NT2/D1 (cell line): ENCODE measurements at places on chromosomes 3 and 15.

DNA sequence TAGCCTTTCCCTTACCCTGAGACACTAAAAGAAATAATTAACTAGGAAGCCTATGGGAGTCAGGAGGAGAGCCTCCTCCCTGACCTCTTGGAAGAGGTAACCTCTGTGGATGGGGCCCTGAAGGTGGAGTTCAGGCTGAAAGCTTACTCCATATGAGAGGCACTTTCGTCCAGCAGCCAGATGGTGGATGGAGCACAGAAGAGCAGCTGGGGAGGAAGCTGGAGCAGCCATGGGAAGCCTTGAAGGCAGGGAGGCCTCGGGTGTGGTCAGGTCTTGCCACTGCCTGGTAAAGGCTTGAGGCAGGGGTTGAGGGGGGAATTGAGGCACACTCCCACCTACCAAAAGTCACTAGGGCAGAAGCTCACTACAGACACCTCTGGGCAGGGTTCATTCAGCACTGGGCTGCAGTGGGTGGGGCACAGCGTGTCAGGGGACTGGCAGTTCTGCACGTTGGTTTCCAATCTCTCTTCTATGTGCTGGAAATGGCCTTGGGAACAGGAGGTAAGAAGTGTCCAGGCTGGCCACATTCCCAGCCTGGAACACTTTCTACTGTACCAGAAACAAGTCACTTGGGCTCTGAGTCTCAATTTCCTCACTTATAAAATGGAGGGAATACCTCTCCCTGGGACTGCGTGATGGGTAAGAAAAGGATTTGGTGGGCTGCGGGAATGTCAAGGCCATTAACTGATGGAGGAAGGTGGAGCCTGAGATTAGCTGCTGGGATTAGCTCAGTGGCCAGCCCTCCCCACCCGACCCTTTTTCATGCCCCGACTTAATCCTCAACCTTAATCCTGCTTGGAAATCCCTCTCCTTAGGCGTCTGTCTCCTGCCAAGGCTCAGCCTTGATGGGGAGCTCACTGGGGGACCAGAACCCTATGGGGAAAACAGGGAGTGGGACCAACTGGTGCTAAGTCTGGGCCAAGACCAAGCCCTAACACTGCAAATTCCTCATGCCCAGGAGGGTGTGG lies 5.4 kb downstream of the PCBP4 start:
- no peak for DNase-seq

DNA sequence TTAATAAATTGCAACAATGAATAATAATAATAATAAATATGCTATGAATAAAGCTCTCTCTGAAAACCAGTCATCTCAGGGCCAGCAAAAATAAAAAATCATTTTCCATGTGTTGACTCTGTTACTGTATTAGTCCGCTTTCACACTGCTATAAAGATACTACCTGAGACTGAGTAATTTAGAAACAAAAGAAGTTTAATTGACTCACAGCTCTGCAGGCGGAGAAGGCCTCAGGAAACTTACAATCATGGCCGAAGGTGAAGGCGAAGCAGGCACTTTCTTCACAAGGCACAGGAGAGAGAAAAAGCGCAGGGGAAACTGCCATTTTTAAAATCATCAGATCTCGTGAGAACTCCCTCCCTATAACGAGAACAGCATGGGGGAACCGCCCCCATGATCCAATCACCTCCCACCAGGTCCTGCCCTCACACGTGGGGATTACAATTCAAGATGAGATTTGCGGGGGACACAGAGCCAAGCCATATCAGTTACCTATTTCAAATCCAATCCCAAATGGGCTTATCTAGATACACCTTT lies 224.1 kb downstream of the IGSF11 start:
- DNase-seq: no peak

GRCh38 chr3:22012471-22012870 lies 261.5 kb upstream of the ZNF385D start:
- no peak for DNase-seq

DNA sequence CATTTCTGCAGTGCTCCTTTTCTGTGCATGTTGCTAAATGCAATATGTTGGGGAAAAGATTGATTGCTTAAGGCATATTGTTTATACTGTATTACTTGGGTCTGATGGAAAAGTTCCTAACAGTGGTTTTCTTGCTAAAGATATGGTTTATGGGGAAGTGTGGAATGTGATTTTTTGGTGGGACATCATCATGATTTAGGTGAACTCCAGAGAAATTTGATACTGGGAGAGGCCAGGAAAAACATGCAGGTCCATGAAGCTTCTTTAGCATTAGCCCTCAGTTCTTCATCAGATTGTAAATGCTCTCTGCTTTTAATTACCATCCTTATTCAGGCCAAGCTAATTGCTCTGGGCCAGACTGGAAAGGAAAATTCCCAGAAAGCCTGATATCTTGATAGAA lies 147.5 kb downstream of the LRTM1 start:
- no peak for DNase-seq

DNA sequence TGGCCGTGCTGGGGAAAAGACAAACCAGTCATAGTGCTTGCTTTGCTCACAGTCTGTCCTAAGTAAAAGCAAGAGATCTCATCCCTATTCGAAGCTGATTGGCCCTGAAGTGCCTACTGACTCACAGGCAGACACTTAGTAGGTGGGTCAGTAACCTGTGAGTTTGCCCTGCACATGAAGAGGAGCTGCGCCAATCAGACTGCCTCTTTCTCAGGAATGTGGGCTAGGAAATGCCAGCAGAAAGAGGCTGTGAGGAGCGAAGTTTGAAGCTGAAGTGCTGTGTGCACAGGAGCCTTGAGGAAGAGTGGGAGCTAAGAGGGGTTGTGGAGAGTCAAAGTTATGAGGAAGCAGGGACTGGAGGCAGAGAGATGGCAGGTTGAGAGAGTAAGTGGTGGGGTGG lies 126.8 kb downstream of the IL20RB start:
- no peak for DNase-seq

DNA sequence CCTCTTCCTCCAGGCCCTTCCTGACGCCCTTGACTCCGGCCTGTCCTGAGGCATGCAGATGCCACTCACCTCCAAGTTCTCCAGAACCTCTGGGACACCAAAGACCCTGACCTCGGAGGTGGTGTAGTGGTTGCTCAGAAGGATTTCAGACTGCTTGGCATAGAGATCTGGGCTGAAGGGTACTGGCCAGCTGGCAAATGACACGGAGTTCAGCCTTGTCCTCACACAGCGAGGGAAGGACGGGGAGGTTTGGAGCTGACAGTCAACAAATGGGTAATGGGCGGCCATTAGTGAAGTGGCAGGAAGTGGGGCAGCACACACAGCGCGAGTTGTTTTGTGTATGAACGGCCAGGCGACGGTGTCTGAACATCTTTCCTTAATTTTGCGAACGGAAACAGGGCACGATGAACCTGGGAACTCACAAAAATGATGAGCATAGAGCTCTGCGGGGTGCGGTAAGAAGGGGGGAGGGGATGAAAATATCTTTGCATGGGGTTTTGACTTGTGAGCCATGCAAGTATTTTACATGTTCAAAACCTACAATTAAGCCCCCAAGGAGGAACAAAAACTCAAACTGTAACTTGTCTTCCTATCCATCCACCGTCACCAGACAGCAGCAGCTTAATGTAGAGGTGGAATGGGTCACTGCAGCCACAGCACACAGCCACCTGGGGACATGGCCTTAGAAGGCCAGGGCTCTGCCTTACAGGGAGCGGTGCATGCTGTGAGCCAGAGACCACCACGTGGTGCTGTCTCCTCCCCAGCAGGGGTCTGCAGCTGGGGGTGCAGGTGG lies 43.6 kb upstream of the RPL32 start:
- no peak for DNase-seq

- DNase-seq: no peak
Observed at GRCh38 chr3:15460891-15461531, 33.6 kb downstream of the EAF1 start.

DNA sequence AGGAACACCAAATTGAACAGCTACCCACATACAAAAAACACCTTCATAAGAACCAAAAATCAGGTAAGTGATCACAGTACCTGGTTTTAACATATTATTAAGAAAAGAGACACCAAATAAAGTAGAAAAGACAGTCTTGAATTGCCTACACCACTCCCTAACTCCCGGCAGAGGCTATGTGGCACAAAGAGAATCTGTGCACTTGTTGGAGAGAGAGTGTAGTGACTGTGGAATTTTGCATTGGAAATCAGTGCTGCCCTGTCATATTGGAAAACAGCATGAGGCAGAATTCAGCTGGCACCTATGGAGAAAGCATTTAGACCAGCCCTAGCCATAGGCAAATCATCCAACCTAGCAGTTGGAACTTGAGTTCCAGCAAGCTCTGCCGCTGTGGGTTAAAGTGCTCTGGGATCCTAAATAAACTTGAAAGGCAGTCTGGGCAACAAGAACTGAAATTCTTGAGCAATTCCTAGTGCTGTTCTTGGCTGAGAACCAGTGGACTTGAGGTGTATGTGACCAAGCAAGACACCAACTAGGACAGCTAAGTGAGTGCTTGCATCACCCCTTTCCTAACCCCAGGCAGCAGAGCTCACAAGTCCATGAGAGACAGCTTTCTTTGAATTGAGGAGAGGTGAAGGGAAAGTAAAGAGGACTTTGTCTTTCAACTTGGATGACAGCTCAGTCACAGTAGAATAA lies 969.6 kb upstream of the ALCAM start:
- no peak for DNase-seq

- no peak for DNase-seq
Observed at GRCh38 chr3:152359385-152360248, 90.9 kb downstream of the MBNL1 start.

DNA sequence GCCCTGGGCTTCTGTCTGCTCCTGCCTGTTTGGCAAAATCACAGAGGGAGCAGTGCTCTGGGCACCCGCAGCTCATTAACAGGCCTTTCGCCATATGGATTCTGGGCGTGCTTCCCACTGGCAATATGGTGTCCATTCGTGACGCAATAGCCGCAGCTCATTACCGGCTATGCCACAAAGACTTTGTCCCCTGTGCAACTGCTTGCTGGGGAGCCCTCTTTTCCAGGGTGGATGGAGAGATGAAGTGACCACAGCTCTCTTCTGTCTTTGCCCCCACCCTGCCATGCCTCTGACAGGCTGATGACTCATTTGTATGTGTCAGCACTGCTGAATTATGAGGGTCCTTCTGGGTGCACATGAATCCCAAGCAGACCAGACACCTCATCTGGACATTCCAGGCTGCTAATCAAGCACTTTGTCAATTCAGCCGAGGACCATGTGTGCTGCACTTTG lies 214.3 kb upstream of the FEZF2 start:
- DNase-seq: no peak

- DNase-seq: no peak
Observed at GRCh38 chr3:136728473-136728872, 23.7 kb downstream of the STAG1 start.

GRCh38 chr15:91872356-91873137 lies 19.0 kb downstream of the SLCO3A1 start:
- no peak for DNase-seq

- DNase-seq: no peak
Observed at GRCh38 chr3:31981206-31982181, at the start of the genes OSBPL10 and ZNF860. OSBPL10 (minus strand) TSS chr3:31981262; CDS start chr3:31981179, 83 bp downstream. ZNF860 (plus strand) TSS chr3:31981750; CDS start chr3:31989080, 7,330 bp downstream.

- DNase-seq: no peak
Observed at GRCh38 chr3:196983186-196983585, 14.6 kb upstream of the PIGZ start.

DNA sequence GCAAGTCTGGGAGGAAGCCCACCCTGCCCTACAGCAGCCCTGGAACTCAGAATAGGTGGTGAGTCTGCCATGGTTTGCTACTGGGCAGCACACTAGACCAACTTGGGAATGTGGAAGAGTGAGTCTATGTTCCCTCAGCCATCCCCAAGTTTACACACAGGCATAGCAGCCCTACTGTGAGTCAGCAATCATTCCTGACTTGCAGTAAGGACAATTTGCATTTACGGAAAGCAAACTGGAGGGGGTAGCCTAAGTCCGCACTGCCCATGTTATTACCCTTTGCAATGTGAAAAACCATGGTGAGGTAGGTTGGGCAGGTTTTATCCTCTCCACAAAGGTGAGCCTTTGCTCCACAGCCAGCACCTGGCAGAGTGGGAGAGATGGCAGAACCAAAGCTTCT lies 4.6 kb downstream of the TCTA start:
- no peak for DNase-seq

DNA sequence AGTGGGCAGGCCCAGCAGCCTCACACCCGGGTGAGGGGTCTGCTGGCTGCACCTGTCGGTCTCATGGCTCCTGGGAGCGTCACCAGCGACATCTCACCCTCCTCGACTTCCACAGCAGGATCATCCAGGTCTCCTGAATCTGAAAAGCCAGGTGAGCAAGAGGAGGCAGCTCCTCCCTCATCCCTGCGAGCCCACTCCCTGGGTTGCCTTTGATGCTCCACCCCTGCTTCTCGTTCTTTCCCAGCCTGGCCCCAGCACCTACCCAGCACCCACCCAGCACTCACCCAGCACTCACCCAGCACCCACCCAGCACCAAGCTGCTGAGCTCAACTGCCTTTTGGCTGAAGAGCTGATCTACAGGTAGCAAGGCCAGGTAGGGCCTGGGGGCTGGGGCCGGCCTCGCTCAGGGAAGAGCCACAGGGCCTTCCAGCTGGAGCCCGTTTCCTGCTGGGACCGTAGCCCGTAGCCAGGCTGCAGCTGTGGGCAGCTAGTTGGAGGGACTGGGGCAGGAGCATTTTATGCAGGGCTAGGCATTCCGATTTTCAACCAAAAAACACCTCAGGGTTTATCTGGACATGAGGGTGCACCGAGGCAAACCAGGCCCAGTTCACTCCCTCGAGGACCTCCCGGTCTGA lies at the start of gene H1-8:
Gene H1-8, plus strand, starts transcription at position 20 of the 635 bp plus-strand sequence. Its CDS starts 44 bp downstream, at position 64.
- DNase-seq: no peak

DNA sequence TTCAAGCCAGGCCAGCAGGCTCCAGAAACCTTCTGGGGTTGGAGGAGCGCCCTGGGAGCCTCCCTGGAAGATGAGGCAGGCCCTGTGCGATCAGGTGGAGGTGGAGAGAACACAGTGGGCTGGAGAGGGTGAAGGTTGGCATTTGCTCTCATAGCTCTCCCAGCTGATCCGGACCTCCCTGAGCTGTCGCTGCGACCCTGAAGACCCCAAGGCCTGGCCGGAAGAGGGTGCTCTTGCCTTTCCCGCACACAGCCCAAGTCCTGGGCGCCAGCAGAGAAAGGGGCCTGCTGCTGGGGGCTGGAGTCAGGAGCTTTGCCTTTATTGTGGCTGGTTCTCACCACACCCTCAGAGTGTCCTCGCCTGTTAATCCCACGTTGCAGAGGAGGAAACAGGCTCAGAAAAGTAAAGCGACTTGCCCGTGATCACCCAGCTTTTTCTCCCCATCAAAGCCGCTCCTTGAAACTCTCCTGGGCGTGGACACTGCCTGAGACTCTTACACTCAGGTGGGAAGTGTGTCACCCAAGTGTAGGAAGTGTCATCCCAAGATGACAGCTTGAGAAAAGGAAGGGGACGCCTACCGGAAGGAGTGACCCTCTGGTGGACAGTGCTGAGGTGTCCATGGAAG lies 8.6 kb upstream of the RPL29 start:
- no peak for DNase-seq

DNA sequence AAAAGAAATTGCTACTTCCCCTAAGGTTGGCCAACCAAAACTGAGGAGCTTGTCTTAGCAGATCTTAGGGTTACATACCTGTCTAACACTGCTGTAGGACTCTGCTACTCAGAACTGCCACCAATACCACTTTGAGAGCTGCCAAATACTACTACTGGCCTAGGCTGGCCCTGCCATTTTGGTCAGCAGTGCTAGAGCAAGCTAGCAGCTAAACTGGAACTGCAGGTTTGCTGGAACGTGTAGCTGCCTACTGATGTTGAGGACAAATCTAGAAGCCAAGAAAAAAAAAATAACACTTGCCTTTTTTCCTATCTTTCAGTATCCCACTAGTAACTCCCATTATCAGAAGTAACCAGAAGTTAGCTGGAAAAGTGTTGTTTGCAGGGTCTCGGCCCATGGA lies 387.4 kb downstream of the RBMS3 start:
- DNase-seq: no peak
